ENCODE measurements at places on chromosomes 6 and 20.

DNA sequence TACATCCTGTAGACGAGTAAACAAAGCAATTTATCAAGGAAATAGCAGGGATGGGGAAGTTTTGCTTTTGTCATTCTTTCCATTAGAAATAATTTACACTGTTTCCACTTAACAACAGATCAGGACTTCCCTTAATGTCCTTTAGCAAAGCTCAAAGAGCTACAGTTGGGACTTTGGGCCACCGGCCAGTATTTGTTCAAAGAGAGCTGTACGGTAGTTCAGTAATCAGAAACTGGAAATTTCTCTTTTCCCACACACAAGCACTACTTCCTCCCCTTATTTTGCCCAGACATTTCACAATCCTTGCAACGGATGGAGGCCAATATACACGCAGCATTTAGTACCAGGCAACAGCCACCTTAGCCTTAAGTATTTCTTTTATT lies 12.1 kb upstream of the HINT3 start:
- DNase-seq, result no peak

GRCh38 chr20:41784209-41784958 lies 166.2 kb upstream of the CHD6 start:
- DNase-seq, result no peak

DNA sequence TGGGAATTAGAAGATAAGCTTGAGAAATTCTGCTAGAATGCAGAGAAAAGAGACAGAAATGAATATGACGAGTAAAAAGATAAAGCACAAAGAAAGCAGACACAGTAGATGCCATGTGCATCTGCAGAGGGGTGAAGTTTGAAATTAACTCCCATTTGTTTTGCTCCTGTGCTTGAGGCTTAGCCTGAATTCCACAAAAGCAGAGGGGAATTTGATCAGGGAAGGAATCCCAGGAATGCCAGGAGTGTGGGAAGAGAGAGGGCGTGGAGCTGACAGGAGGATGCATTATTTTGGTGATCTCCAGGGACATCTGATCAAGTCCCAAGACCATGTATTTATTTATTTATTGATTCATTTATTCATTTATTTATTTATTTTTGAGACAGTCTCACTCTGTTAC lies 55.6 kb downstream of the SLC22A1 start:
- no peak for DNase-seq

GRCh38 chr20:25394276-25394675 lies 3.6 kb upstream of the ABHD12 start:
- DNase-seq, result no peak

- no peak for DNase-seq
Measured at GRCh38 chr20:33291830-33292355, 8.9 kb downstream of the BPIFB1 start.

DNA sequence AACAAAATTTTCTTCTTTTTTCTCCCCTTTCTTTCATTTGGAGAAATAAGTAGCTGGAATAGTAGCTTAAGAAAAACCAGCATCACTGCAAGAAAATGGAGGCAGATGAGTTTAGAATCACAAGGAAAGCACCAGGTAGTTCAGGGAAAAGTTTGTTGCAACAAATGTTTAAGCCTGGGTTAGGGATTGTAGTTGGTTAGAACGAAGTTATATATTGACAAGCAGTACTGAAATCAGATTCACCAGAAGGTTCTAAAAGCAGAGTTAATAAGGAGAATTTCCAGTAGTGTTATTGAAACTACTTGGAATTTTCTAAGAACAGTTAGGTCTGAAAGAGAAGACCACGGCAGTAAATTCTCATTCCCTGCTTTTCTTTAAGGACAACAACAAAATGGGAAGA lies 70.2 kb downstream of the BMP2 start:
- DNase-seq, result no peak

DNA sequence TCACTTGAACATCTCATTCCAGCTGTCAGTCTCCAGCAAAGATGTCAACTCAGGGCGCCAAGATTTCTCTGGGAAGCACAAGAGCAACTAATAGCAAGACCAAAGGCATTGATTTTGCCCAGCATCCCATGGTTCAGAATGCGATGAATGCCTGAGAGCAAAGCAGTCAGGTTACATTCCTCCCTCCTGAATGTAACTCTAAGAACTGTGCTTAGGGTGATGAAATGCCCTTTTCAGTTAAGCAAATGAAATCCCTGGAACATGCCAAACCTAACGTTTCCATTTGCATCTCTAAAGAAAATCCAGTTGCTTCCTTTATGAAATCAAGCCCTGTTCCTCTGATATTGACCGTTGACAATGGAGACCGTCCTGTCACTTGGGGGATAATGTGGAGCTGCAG lies 224.0 kb upstream of the PLN start:
- no peak for DNase-seq

DNA sequence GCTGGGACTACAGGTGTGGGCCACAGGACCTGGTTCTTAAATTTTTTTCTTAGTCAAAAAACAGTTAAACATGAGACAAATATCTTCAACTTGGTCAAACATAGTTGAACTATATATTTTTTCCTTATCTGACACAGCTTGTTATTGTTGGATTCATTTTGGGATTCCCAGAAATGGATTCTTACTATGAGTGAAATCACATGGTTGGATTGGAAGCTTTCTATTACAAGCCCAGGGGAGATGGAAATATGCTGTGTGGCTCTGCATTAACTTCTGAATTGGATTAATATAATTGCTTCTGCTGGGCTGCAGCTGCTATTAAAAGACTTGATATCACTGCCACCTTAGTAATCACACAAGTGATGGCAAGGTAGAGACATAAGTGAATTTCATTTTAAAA lies 126.4 kb upstream of the DUSP22 start:
- DNase-seq, result no peak

GRCh38 chr20:62406635-62407176 lies 379 bp downstream of the CABLES2 start:
- no peak for DNase-seq

GRCh38 chr6:6008089-6008647 lies 1.4 kb upstream of the NRN1 start:
- DNase-seq, result no peak

DNA sequence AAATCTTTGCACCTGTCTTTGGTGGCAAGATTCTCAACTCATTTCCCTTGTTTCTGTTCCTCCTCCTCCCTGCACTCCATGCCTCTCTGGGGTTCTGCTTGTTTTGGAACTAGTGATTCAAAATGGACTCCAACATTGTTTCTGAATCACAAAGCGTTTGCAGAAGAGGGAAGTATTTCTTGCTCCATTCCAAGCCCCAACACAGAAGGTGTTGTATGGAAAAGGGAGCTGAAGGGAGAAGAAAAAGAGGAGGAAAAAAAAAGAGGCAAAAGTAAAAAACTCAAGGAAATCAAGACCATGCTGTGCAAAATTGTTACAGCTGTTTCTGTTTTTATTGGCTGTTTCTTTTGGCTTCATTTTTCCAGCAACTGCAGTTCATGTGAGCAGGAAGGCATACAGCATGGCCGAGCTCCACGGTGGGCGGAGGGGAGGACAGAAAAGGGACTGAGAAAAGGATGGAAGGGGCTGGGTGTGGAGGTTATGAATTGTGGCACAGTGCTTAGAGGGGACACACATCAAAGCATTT lies 66.9 kb upstream of the PRL start:
- DNase-seq, result no peak

GRCh38 chr6:47844881-47845280 lies 63.0 kb downstream of the OPN5 start:
- no peak for DNase-seq

DNA sequence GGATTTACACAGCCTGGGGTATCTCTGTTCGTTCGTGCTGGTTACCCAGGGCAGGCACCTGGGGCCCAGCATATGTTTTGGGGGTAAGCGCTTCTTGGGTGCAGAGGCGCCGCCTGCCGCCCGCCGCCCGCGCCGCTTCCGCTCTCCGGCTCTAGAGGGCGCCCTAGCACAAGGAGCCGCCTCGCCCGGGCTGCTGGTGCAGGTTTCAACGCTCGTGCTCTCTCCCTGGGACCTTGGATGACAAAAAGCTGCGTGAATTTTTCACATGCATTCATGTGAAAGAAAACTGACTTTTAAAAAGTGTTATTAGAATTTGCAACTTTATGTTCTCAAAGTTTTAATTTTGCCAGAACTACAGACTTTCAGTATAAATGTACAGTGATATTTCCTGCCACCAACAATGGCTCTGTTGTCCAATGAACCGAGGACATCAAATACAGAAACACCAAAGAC lies 32.5 kb downstream of the PRR18 start:
- no peak for DNase-seq

DNA sequence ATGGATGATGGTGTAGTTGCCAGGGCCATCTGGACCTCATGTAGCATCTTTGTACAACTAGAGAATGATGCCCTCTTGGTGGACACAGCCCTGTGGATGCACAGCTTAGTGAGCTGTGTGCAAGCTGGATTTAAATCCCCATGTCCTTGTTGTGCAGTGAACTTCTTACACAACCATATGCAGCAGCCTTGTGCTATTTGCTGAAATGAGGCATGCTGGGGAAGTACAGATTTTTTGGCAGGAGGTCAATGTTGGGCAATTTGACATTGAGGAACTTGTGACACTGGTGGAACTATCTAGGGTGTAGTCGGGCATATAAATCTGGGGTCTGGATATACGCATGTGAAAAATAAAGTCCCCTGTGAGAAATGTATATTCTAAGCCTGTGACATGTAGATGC lies 5.8 kb upstream of the CDC5L start:
- DNase-seq, result no peak

DNA sequence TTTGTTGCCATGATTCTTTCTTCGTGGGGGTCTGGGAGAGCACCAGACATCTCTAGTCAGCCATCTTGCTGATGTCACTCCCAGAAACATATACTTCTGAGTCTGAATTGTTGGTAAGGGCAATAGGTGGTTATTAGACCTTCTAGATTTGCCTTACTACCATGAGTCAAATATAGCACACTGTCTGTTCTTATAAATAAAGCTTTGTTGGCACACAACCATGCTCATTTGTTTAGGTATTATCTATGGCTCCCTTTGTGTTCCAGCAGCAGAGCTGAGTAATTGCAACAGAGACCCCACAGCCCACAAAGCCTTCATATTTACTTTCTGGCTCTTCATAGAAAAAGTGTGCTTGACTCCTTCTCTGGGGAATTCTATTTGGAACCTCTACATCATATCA lies 62.9 kb downstream of the CDH26 start:
- DNase-seq, result no peak

- DNase-seq, result no peak
Measured at GRCh38 chr20:1255675-1256074, 10.4 kb upstream of the SNPH start.

- DNase-seq, result peak; percentile 51
Measured at GRCh38 chr6:40341726-40342125, 245.4 kb downstream of the LRFN2 start.

- no peak for DNase-seq
Measured at GRCh38 chr6:89729818-89730217, 89.8 kb downstream of the MDN1 start.

DNA sequence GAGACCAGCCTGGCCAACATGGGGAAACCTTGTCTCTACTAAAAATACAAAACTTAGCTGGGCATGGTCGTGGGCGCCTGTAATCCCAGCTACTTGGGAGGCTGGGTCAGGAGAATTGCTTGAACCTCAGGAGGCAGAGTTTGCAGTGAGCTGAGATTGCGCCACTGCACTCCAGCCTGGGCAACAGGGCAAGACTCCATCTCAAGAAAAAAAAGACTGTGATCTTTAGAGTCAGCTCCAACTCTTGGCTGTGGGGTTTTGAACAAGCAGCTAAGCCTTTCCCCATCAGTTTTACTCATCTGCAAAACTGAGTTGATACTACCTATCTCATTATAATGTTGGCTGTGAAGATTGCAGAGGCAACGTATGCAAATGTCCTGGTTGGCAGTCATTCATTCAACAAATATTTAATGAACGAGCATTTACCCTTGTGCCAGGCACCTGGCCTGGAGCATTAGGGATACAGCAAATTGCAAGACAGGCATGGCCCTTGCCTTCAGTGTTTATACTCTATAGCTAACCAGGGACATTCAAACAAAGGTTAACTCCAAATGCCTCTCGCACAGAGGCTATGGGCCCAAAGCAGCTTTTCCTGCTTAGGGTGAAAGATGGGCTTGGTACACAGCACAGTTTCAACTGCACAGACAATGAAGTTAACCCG lies 37.8 kb downstream of the ILRUN start:
- DNase-seq, result no peak

DNA sequence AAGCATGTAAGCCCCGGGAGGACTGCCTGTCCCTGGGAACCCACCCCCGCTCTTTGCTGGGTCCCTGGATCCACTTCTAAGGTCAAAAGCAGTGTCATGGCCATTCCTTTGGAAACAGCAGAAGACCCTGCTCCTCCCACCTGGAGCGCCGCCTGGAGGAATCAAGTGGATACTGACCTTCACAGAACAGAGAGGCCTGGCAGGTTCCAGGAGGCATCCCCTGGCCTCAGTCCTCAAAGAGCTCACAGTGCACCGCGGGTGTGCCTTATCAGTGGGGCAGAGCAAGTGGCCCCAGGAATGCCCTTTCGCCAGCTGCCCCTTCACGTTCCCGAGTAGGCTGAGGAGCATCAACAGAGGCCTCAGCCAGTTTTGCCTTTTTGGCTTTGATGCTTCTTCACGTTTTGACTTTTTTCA lies 11.1 kb upstream of the SLC4A11 start:
- DNase-seq, result no peak

GRCh38 chr6:167892835-167893815 lies 66.4 kb downstream of the AFDN start:
- no peak for DNase-seq

- peak; percentile 92 for DNase-seq
Measured at GRCh38 chr6:20948556-20948955, 414.3 kb downstream of the CDKAL1 start.

- no peak for DNase-seq
Measured at GRCh38 chr6:170448751-170449630, 104.1 kb downstream of the PSMB1 start.

DNA sequence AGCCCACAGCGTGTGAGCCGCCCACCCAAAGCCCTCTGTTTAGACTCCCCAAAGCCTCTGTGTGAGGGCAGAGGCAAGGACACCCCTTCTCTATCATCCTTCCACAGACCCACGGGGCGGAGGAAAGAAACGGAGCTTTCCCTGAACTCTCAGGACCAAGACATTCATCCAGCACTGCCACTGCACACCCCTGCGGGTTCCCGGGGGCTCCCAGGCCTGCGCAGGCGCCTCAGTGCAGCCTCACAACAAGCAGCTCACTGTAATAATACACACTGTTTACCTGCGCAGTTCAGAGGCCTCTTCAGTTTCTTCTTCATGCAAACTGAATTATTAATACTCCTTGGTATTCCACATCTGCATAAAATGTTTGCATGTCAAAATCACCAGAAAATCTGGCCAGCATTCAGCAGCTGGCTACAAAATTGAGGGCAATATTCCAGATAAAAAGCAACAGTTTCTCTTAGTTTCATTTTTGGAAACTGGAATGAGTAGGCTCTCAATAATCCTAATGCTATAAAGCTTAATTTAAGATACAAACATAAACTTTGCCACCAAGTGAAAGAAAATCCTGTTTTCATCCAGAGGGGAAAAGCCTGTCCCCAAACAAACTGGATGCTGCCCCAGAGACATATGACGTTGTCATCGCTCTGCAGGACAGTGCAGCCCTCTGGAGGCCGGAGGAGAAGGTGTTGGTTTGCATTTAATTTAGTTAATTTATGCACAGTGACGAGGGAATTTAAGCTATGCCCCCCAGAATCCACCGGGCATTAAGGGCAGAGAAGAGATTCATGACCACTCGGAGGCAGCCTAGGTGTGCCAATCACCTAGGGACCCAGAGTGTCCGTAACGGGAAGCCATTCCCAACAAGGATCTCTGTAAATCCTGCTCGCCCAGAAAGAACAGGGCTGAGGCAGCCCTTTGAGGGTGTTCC lies 45.3 kb downstream of the NINL start:
- no peak for DNase-seq

All from NCI-H524 treated with DMSO at 0.1 percent for 48 hours (cell line).